Activated B cell treated with CpG ODN at 0.5 μM for 24 hours (primary cell): ENCODE measurements at places on chromosomes 16 and 17.
A peak's percentile ranks its signal among the peaks of the same experiment; 100 is the strongest.

- peak; percentile 80 for DNase-seq
These were observed at the start of gene AURKB for GRCh38 chr17:8209907-8210760. Gene AURKB (minus strand): TSS chr17:8210575. CDS start chr17:8210224, 351 bp downstream.

- DNase-seq, result no peak
These were observed 139.4 kb upstream of the TBX2 start for GRCh38 chr17:61260071-61260797.

- no peak for DNase-seq
These were observed 5.9 kb downstream of the IRX6 start for GRCh38 chr16:55329791-55330428.

- DNase-seq, result peak; percentile 26
These were observed 63.5 kb upstream of the TEX2 start for GRCh38 chr17:64326420-64327054.

- DNase-seq, result peak; percentile 97
These were observed at the start of the genes DDX28 and DUS2 for GRCh38 chr16:68022728-68023537. Gene DDX28 (minus strand): TSS chr16:68023232. CDS start chr16:68023202, 30 bp downstream. Gene DUS2 (plus strand): TSS chr16:68023284. CDS start chr16:68038024, 14,740 bp downstream.

GRCh38 chr16:52069866-52070265, 477.1 kb downstream of the TOX3 start:
- DNase-seq, result no peak

DNA sequence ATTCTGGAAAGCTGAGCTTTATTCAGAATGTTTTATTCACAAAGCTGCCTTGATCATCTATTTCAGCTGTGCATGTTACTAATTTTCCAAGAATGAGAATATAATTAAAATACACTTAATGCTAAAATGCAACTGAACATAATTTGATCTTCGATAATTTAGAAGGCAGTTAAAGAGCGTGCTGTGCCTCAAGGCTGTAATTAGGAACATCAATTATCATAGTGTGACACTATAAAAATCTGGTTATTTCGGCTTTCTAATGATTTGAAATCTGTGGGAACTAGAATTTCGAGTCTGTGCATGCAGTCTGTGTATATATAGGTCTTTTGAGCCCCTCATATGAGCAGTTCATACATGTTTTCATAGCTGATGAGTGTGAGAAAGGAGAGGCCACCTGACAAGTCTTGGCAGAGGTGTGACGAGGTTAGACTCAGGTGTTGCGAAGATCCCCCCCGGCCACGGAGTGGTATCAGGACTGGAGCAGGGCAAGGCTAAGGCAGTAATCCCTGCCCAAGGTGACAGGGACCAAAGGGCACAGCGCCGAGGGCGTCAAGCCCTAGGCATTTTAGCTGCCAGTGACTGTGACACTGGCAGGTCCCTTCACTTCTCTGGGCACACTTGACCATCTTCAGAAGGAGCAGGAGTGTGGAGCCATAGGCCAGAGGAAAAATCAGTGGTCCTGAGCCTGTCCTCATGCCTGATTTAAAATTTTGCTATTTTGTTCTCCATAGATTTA, 328.5 kb downstream of the SNX29 start:
- DNase-seq, result no peak

GRCh38 chr16:81095653-81095952, 592 bp downstream of the GCSH start:
- DNase-seq, result no peak

GRCh38 chr16:526181-527014, 1.1 kb upstream of the CAPN15 start:
- no peak for DNase-seq

GRCh38 chr17:4560421-4560820, at the start of gene GGT6:
Gene GGT6 (minus strand): TSS chr17:4560577. CDS start chr17:4560521, 56 bp downstream.
- DNase-seq, result no peak

- DNase-seq, result no peak
These were observed 11.2 kb downstream of the CD300LB start for GRCh38 chr17:74520016-74520434.

- no peak for DNase-seq
These were observed 86.0 kb upstream of the LHX1 start for GRCh38 chr17:36851250-36851649.

GRCh38 chr16:79587897-79588296, 12.6 kb downstream of the MAF start:
- no peak for DNase-seq

- DNase-seq, result no peak
These were observed 2.0 kb upstream of the SCN4A start for GRCh38 chr17:63974594-63975192.

DNA sequence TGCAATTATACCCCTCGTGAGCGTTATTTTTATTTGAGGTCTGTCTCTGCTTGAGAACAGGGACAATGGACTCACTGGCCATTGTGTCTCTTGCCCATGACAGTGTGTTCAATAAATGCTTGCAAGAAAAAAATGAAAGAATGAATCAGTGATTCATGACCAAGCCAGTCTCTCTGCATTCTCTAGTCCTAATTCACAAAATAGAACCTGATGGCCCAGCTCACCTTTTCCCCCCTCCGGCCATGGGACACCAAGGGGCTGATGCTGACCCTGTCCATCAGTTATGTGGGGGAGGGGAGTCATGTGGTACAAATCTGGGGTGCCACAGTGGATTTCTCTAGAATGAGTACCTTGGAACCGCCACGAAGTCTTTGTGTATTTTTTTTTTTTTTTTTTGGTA, 38.2 kb downstream of the CCDC42 start:
- no peak for DNase-seq

DNA sequence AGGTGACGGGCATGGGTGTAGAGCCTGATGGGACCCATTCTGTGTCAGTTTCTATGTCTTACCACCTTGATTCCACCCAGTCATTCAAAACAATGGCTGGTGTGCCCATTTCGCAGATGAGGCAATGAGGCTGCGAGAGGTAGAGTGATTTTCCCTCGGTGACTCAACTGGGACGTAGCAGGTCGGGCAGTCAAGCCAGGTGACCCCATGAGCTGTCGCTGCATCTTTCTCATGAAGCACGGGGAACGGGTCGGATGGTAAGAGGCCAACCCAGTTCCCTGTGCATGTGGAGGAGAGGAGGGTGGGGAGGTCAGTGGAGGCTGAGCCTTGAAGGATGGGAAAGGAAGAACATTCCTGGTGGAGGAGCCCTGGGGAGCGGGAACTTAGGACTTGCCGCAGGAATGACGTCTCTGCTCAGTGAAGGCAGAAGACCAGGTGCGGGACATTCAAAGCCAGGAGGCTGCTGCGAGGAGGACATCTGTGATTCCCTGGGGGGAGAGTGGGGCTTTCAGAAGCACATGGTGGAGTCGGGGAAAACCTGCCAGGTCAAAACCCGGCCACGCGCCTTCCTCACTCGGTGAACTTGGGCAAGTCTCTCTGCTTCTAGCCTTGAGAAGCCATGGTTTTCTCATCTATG, 1.1 kb downstream of the IL21R start:
- peak; percentile 66 for DNase-seq

GRCh38 chr17:16442594-16443510, 27.5 kb downstream of the TRPV2 start:
- no peak for DNase-seq

- no peak for DNase-seq
These were observed 97.8 kb downstream of the TMEM100 start for GRCh38 chr17:55624772-55625433.

DNA sequence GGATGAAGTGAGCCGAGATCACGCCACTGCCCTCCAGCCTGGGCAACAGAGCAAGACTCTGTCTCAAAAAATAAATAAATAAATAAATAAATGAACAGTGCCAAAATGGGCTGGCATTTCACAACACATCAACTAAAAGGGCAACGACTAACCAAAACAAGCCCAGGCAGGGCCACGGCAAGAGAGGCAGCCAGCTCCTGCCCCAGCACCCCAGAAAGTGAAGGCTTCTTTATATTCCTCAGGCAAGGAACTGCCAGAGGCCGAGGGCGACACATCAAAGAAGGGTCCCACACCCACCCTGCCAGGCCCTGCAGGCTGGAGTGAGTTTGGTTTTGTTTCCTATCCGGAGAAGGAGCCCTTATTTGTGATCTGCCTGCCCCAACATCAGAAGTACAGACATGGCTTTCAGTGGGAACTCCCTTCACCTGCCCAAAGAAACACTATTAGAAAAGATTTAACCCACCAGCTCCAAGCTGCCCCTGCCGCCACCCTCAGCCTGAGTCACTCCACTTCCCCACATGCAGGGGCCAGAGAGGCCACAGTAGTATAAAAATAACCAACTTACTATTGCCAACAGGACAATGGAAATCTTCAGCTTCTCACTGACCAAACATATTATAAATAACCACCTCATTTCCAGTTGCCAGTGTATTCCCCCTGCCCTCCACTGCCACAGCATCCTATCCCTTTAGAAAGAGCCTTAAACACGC, 8.0 kb downstream of the FBXO31 start:
- DNase-seq, result no peak

DNA sequence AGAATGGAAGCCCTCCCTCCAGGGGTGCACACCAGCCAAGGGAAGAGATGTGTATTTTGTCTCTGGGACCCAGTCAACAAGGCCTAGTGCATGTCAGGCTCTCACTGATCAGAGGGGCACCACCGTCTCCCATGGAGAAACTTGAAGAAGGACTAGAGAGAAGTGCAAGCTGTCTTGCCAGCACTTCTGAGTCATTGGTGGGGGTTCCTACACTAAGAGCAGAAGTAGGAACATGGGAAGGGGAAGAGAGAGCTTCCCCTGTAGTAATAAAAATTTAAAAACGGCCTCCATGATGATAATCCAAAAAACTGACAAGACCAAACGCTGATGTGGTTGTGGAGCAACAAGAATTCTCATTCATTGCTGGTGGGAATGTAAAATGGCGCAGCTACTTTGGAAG, 46.3 kb downstream of the DYNLRB2 start:
- DNase-seq, result no peak

DNA sequence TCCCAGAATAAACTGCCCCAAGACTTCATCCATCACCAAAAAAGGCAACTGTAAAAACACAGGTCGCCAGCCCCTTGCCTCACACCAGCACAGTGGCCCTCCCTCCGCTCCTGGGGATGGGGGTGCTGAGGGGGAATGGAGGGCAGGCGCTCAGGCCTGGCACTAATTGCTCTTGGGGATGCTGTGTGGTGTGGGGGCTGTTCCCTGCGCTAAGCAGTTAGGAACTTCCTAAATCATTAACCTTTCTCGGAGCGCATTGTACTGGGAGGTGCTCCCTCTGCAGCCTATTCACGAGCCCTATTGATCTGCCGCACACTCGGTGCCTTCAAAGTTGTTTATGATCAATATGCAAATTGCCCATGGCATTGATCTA, 199.9 kb downstream of the ZFHX3 start:
- no peak for DNase-seq

DNA sequence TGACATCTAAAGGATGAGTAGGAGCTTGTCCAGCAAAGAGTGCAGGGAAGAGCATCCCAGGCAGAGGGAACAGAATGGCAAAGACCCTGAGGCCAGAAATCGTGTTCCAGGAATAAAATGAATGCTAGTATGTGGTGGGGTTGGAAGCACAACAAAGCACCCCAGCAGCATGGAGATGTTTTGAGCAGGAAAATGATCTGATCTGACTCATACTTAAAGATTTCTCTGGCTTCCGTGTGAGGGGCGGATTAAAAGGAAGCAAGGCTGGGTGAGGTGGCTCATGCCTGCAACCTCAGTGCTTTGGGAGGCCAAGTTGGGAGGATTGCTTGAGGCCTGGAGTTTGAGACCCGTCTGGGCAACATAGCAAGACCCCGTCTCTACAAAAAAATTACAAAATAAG, 2.3 kb downstream of the SLC5A11 start:
- DNase-seq, result no peak

GRCh38 chr16:11398851-11399250, 53.6 kb downstream of the RMI2 start:
- no peak for DNase-seq

DNA sequence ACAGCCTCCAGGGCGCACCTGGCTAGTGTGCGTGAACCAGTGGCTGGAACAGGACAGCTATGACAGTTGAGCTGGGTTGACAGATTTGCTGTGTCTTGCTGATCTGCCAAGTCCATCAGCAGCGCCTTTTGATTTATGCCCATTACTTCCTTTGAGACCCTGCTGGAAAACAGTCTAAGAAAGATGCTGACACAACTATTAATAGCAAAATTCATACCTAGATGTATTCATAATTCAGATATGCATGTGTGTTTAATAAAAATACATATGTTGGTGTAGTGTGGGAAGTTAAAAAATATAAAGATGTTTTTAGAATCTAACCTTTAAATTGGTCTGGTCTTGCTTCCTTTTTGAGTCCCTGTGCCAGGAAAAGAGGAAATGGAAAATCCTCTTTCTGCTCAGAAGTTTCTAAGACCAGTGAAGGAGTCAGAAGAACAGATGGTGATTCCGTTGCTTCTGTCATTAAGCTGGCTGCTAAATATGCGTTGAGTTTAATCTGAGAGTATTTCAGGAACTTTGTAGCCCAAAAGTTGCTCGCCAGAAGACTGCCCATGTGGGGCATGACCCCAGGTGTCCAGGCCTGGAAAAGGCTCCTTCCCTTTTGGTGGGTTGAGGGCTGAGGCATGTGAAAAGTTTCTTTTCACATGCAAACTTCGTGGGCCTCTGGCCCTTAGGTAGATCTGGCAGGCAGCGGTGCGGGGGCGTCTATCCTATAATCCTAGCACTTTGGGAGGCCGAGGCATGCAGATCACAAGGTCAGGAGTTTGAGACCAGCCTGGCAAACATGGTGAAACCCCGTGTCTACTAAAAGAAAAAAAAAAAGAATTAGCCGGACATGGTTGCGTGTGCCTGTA, 40.0 kb upstream of the ENDOV start:
- DNase-seq, result no peak

DNA sequence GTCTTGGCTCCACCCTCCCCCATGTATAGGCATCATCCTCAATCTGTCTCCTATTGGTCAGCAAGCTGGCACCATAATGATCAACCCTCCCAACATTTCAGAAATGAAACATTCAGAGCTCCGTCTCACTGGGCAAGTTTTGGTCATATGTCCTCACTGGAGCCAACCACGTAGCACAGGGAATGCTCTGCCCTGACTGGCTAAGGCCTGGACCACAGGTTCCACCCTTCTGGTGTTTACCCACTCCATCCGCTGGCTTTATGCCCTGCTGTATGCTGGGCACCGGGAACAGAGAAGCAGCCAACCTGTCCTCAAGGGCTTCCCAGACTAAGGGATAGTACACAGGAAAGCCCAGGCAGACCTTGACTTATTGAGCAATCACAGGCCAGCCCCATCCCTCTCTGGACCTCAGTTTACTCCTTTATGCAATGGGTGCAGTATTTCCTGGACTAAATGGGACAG, 20.5 kb downstream of the MYO15A start:
- DNase-seq, result no peak

- no peak for DNase-seq
These were observed 58.3 kb downstream of the USP32 start for GRCh38 chr17:60333628-60334031.

DNA sequence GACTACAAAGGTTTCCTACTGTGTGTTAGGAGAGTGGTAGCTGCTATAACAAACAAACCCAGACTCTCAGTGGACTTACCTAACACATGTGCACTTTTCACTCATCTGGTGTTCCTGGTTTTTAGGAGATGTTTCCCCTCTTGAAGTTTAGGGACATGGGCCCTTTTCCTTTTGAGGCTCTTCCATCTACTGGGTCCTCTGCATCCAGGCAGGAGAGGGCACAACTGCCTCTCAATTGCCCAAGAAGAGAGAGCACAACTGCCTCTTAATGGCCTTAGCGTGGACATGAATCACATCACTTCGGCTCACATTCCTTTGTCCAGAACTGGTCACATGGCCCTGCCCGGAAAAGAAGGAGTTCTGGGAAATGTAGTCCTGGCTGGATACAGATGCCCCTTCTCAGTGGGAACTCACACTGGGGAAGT, 9.8 kb upstream of the TNRC6C start:
- no peak for DNase-seq

- no peak for DNase-seq
These were observed 40.6 kb upstream of the XYLT1 start for GRCh38 chr16:17511340-17511739.

- no peak for DNase-seq
These were observed 26.9 kb upstream of the LGALS9 start for GRCh38 chr17:27603880-27604794.
